ENCODE measurements at places on chromosomes 16 and 17.

DNA sequence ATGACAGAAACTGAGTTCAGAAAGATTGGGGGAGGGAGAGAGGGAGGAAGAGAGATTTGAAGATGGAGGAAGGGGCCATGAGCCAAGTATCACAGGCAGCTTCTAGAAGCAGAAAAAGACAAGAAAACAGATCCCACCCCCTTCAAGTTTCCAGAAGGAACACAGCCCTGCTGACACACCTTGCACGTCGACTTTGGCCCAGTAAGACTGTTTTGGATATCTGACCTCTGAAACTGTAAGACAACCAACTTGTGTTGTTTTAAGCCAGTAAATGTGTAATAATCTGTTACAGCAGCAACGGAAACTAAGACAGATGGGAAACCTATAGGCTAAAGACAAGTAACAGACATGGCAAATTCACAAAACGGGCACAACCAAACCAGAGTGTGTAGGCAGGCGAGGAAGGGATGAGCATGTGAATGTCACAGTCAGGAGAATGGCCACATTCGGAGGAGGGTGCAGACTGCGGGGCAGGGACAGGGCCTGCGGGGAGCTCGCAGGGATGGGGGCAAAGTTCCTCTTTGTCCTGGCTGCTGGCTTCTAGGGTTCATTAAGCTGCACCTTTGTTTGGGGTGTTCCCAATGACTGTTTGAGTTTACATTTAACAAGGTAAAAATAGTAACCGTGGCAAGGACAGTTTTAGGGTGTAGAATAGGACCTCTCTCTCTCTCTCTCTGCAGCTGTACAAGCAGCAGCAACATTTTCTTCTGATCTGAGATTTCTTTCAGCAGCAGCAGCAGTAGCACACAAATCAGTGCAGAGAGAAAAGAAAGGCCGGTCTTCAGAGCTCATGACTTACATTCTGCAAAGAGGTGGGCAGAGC lies 18.3 kb upstream of the ATP2C2 start:
- DNase-seq: no peak

GRCh38 chr16:2044541-2044940 lies 3.1 kb downstream of the NTHL1 start:
- DNase-seq: no peak

GRCh38 chr17:10754109-10754508 lies 24.3 kb upstream of the TMEM220 start:
- no peak for DNase-seq

DNA sequence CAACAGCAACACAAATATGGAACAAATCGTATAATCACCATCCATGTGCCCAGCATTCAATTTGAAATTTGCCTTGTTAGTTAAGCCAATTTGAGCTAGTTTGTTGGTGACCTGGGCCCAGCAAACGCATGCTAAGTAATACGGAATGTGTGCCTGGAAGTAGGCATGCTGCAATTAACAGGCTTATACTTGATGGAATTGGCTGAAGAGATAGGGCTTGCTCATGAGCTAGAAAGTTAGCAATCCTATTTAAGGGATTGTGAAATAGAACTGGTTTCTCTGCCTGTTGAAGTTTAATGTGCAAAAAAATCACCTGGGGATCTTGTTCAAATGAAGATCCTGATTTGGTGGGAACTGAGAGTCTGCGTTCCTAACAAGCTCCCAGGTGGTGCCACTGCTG lies 8.5 kb upstream of the LPO start:
- DNase-seq: no peak

DNA sequence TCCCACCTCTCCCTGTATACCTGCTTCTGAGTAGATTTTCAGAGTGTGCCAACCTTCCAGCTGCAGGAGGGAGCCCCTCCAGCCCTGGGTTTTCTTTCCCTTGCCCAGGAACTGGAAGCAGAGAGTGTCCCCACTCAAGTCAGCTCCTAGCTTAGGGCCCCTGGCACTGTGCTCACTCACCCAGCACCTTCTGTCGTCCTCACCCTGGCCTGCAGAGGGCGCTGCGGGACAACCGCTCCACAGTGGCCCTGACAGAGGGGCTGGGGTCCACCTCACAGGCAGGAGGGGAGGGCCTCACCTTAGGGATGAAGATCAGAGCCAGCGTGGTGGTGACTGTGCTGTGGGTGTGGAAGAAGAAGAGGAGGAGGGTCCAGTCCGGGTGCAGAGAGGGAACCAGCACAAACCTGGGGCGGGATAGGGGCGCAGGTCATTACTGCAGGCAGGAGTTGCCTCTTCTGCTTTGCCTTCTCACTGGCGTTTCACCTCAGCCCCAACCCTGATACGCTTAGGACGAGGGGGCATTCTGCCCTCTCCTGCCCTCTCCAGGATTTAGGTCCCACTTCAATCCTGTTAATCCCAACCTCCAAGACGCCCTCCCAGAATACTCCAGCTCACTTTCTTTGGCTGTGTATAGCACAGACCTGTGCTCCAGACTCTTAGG lies 10.0 kb downstream of the GPR179 start:
- DNase-seq: no peak

- DNase-seq: no peak
Measured at GRCh38 chr16:3578121-3578520, 918 bp upstream of the NLRC3 start.

DNA sequence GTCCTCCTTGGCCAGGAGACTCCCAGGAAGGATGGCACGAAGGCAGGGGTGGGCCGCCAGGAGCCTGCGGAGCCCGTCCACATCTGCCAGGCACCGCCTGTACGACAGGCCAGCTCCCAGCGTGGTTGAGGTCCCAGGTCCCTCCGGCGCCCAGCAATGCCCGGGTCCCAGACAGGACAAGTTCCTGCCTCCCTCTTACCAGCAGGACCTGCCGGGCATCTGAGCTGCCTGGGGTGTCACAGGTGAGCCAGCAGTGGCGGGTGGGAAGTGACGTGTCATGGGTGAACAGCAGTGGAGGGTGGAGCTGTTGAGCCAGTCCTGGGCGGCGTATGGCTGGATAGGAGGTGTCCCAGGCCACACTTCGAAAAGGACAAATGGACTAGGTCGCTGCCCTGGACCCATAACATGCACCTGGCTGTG lies 15.7 kb upstream of the BAHCC1 start:
- no peak for DNase-seq

DNA sequence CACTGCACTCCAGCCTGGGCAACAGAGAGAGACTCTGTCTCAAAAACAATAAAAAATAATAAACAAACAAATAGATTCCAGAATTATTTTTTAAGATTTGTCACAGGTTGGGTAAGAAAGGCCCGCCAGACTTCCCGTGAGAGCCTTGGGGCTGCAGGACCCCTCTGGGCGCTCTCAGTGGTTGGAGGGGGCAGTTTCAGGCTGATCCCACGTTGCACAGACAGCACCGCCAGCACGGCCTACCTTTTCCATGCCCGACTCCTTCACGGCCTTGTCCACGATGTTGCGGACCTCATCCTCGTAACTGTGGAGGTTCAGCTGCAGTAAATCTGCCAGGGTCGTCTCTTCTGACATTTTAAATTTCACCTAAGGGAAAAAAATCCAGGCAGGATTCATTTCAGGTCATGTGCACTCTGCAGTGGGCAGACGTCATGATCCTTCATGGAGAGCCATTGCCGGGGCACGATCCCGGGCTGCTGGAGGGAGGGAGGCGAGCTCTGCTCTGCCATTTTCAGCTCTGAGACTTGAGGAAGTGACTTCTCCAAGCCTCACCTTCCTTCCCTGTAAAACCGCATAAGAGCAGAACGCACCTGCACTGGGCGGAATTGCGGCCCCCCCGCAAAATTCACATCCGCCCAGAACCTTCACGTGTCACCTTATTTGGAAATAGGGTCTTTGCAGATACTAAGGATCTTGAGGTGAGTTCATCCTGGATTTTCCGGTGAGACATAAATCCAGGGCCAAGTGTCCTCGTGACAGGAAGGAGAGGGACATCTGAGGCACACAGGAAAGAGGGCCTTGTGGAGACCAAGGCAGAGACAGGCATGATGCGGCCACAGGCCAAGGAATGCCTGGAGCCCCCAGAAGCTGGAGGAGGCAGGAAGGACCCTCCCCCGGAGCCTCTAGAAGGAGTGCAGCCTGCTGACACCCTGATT lies 66.8 kb downstream of the DNAH17 start:
- no peak for DNase-seq

- no peak for DNase-seq
Measured at GRCh38 chr17:73640691-73641090, 3.6 kb downstream of the SDK2 start.

DNA sequence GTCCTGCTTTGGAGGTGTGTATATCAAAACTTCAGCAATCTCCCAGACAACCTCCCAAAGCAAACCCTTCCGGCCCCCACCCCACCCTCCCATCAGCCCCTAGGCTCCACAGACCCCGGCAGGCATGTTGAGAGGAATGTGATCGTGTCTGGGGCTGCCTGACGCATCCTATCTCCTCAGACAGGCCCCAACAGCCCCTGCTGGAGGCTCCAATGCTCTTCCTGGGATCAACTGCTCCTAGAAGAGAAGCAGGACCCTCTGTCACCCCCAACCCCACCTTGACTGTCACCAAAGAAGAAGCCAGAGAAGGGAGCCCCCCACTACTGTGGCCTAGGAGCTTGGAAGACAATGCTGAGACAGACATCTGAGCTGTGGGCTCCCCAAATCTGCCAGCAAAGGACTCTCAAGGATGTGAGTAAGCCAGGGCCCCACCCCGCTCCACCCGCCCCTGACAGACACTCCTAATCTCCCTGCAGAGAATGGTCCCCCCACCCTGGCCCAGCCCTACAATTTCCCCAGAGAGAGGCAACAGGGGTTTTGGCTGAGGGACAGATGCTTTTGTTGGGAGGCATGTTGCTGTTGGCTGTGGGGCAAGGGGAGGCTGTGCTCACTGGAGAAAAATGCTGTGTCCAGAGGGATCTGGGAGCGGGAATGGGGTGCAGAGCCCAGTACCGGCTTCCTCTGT lies 1.6 kb upstream of the KRT14 start:
- DNase-seq: no peak

GRCh38 chr16:13332713-13333255 lies 431.4 kb downstream of the SHISA9 start:
- DNase-seq: no peak

GRCh38 chr17:30000001-30000754 lies 58.7 kb downstream of the EFCAB5 start:
- DNase-seq: no peak

DNA sequence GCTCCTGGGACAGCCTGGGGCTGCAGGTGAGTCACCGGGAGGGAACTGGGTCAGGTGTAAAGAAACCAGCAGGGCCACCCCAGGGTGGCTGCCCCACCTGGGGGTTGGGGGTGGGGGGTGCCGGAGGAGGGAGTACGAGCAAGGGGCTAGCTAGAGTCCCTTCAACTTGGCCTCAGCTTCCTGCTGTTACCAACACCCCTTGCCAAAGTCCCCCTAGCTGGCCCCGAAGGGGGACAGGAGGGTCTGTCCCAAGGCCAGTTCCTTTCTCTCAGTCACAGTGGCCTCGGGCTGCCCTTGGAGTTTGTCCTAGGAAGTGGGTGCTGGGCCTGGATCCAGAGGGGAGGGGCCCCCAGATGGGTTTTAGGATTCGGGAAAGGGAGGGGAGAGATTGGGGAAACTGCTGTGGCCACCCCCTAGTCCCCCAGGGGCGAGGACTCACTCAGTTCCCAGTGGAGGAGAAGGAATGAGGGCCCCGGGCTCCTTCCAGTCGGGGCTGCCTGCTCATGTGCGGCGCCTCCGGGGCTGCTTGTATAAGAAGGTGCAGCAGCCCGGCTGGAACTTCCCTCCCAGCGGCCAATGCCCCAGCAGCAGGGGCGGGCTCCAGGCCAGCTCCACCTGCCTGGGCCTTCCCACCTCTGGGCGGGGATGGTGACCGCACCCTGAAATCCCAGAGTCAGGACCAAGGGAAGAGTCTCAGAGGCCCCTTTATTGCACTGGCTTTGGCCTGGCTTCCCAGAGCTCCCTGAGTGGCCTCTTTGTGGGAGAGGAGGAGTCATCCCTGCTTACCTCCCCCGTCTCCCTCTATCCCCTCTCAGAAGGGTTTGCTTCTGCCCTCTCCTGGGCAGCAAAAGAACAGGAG lies 7.3 kb downstream of the ARHGAP27 start:
- peak; percentile 39 for DNase-seq

DNA sequence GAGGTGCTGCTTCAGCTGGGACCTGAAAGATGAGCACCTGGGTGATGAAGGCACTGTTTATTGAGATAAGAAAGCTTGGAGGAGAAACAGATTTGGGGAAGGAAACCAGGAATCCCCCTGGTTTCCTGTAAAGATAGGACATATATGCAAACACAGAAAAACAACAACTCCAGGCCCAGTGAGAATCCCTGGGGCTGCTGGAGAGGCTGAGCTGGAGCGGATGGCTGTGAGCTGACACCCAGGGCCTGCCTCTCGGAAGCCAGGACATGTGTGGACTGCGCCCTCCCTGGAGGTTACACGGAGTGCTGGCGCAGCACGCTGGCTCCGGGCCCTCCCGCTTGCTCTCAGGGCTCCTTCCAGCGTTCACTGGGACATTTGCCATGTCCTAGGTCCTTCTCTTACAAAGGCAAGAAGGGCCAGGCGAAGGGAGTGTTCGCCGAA lies 57.5 kb downstream of the CYB5B start:
- no peak for DNase-seq

GRCh38 chr17:14784997-14785696 lies 480.0 kb downstream of the PMP22 start:
- no peak for DNase-seq

GRCh38 chr17:63985387-63986140 lies 12.6 kb upstream of the PRR29 start:
- DNase-seq: no peak

DNA sequence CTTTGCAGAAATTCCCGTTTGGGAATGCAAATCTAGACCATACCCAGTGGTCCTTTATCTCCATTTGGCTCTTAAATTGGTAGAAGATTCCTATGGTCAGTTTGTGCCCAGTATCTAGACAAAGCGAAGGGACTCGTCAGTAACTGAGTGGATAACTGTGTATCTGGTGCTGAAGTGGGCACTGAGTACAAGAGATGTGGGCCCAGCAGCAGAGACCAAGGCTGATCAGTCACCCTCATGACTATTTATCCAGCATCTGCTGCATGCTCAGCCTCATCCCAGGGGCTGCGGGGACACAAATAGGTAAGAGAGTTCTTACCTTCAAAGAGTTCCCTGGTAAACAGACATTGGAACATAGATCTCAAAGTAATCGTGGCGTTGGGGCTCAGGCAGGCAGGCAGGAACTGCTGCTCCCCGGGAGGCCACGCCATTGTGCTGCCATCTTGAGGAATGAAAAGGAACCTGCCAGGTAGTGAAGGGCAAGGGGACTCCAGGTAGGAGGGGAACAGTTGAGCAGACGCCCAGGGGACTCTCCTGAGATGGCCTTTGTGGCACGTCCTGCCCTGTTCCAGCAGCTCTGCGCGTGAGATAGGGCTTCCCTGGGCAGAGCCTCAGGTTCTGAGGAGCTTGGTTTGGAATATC lies 10.3 kb downstream of the NT5M start:
- DNase-seq: peak; percentile 24

GRCh38 chr16:85550953-85551924 lies 61.9 kb upstream of the GSE1 start:
- peak; percentile 32 for DNase-seq

GRCh38 chr16:15636392-15636873 lies 6.5 kb downstream of the MARF1 start:
- DNase-seq: no peak

Measured in NCI-H748 treated with DMSO at 0.1 percent for 48 hours (cell line).